Activated CD4-positive, CD25-positive, alpha-beta regulatory T cell treated with anti-CD3 and anti-CD28 coated beads, Interleukin-2, amount 50 U/mL, for 24 hours (primary cell): ENCODE measurements at places on chromosomes 16 and 17.

DNA sequence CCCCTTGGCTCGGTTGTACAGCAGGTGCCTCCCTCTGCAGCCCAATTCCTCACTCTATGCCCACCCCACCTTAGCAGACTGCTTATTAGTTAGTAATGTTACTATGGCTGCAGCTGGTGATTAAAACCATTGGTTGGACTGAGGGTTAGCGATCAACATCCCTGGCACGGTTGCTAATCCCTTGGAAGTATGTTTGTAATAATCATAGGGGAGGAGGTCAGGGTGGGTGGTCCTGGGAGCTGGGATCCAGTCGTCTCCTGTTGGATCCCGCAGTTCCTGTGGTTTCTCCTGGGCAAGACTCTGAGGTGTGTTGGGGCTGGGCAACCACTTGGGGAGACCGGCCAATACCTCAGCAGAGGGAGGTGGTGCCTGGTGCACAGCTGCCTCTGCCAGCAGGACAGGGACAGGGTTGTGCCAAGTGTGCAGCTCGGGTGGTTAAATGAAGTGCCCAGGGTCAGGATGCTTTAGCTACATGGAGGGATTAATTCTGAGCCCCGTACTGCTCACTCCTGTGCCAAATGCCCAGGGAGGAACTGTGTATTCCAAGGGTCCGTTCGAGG, 38.0 kb downstream of the FZD2 start:
- ATAC-seq, result no peak

- no peak for ATAC-seq
These were observed 8.0 kb upstream of the KRT23 start for GRCh38 chr17:40945414-40945813.

- peak; percentile 33 for ATAC-seq
These were observed 725 bp upstream of the CACNA1H start for GRCh38 chr16:1152123-1152638.

- no peak for ATAC-seq
These were observed 541.1 kb downstream of the KCNJ18 start for GRCh38 chr17:22233382-22233781.
